Activated CD4-positive, alpha-beta T cell treated with anti-CD3 and anti-CD28 coated beads, Interleukin-2, amount 50 U/mL, for 1 hour (primary cell): ENCODE measurements at places on chromosomes 3 and 15.

- no peak for DNase-seq
Observed at GRCh38 chr15:61449186-61449702, 220.1 kb upstream of the RORA start.

- DNase-seq = no peak
Observed at GRCh38 chr3:40290396-40290795, 19.1 kb upstream of the EIF1B start.

GRCh38 chr3:65344444-65344843, 656.6 kb upstream of the ADAMTS9 start:
- no peak for DNase-seq

GRCh38 chr3:23071296-23071695, 131.8 kb upstream of the UBE2E2 start:
- no peak for DNase-seq

GRCh38 chr3:149462581-149463011, 11.9 kb upstream of the TM4SF4 start:
- no peak for DNase-seq

DNA sequence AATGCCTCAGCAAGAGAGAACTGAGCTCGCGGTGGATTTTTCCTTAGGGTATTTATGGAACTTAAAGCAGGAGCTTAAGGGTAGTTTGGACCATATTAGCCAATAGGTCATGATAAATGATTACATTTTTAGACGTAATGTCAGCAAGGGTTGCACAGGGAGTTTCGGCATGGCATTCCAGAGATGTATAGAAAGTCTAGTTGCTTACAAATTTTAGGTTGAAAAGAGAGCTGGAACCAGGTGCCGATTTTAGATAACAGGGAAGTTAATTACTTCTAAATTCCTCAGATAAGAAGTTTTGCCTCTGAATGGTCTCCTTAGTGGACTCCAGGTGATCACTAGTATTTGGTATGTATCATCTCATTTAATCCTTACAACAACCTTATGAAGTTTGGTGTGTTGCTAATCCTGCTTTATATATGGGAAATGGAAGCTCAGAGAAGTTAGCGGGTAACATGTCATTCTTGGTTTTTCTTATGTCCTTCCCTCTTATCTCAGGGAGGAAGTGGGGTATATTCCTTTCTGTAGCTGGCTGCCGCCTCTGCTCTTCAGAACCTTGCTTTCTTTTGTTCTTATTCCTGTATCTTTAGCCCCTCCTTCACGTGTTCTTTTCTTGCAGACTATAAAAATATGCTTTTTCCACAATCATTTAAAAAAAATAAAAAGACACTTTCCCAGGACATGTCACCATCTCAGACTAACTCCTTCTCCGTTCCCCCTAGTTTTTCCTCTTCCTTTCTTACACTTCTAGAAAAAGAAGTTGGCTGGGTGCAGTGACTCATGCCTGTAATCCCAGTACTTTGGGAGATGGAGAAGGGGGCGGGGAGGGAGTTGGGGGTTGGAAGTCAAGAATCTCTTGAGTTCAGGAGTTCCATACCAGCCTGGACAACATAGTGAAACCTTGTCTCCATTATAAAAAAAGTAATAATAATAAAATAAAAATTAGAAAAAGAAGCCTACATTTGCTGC, 25.7 kb downstream of the IQGAP1 start:
- DNase-seq = no peak

DNA sequence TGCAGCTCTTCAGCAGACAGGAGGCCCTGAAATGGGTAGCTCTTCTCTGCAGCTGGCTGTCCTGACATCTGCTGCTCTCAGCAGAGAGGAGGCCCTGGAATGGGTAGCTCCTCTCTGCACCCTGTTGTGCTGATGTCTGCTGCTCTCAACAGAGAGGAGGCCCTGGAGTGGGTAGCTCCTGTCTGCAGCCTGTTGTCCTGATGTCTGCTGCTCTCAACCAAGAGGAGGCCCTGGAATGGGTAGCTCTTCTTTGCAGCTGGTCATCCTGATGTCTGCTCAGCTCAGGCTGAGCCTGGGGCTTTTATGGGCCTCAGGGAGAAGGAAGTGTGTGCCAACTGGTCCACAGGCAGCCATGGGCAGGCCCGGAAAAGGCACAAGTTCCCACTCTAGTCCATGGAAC, 66.6 kb downstream of the PIK3CB start:
- no peak for DNase-seq

- no peak for DNase-seq
Observed at GRCh38 chr3:172635588-172635987, 75.3 kb downstream of the NCEH1 start.

- DNase-seq = no peak
Observed at GRCh38 chr3:40173227-40173721, 136.2 kb upstream of the EIF1B start.

- no peak for DNase-seq
Observed at GRCh38 chr15:59556380-59556779, 55.2 kb upstream of the GCNT3 start.
